ENCODE measurements at places on chromosomes 1 and 21.

DNA sequence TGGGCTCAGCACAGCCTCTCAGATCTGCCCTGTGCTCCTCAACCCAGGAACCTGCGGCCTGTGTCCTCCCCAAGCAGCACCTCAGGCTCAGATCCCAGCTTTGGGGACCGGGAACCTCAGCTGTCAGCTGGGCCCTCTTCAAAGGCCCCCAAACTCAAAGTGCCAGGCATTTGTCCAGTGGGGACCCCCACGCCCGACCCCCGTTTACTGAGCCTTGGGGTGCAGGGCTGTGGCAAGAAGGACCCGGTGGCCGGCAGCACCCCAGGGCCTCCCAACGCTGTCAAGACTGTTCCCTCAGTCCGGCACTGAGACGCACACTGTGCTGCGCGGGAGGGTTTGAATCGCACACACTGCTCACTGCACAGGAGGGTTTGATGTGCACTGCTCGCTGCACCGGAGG is 35.0 kb downstream of the MORN1 start:
- no peak for DNase-seq

DNA sequence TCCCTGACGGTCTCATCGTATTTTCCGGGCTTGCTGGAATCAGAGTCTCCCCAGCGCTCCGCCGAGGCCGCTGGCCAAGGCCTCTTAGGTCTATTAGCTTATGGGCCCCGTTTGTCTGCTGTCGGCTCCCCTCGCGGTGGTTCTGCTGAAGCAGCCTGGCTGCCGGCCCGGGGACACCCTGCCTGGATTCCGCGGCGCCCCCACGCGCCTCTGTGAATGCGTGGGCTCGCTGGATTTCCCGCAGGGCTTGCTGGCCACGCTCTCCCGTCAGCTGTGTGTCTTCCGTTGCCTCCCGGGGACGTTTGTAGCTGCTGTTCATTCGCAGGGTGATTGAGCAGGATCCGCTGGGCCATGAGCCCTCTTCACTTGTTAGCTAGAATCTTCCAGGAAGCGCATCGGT is 8.4 kb downstream of the LRRC3 start:
- DNase-seq, result no peak

GRCh38 chr1:35454616-35455015 is 102.6 kb downstream of the KIAA0319L start:
- DNase-seq, result peak; percentile 95

- DNase-seq, result peak; percentile 76
Observed at GRCh38 chr1:151972542-151973248, 21.0 kb downstream of the S100A10 start.

DNA sequence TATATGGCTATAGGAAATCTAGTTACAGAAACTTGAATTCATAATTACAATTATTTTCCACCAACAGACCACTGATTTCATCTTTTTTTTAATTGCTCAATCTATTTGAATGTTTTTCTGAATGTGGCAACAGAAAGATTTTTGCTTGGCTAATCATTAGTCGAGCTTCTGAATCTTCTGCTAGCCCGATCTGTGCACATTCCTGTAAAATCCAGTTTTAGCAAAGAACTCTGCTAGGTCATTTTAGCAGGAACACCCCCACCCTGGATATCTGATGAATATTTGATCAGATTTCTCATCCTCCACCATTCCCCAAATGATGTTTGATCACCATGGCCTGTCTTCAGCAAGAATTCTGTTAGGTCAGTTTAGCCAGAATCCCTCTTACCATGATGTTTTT is 176.3 kb downstream of the LEPR start:
- DNase-seq, result no peak

DNA sequence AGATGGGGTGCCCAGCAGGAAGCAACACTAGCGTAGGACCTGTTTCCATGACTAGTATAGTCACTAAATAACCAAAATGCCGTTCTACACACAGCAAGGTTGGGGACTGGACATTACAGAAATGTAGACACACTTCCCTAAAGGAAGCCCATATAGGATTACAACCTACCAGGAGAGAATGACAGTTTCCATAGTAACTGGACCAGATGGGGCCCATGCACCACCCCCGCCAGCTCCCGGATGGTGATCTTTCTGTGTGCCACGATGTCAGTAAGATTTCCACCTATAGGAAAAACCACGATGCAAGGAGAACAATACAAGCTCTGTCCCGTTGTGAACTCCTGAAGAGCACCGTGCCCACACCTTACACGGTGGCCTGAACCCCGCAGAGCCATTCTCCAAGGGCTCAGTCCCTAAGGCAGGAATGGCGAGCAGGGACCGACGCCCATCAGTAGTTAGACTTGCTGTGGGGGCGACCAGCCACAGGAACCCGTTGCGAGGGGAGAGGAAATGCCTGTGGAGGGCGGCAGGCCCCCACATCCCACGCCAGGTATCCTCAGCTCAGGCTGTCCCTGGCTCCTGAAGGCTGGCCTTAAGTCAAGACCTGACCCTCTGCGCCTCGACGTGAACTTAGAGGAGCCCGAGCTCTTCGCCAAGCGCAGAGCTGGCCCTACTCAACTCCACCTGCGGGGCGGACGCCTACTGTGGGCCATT is 13.6 kb upstream of the CEP85 start:
- no peak for DNase-seq

- no peak for DNase-seq
Observed at GRCh38 chr1:200330741-200331428, 79.0 kb downstream of the ZNF281 start.

GRCh38 chr1:56719171-56719570 is 74.1 kb downstream of the PRKAA2 start:
- no peak for DNase-seq
